ENCODE measurements at places on chromosomes 6 and 20.

DNA sequence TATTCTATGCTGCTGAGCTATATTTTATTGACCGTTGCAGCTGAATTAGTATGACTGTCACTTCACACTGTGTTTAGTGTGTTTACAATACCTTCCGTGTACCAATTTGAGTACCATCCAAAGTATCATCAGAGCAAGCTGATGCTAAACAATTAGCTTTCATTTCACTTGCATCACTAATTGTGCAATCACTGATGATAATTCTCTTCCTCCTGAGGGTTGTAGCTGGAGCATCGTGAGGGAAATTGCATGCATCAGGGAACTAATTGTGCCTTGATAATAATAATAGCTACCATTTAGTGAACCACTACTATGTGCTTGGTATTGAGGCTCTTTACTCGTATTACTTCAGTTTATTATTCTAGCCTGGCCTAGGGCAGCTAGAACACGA lies 384.8 kb upstream of the SOX4 start:
- DNase-seq, result no peak

- no peak for DNase-seq
Measured at GRCh38 chr6:57109880-57110279, 19.9 kb downstream of the ZNF451 start.

DNA sequence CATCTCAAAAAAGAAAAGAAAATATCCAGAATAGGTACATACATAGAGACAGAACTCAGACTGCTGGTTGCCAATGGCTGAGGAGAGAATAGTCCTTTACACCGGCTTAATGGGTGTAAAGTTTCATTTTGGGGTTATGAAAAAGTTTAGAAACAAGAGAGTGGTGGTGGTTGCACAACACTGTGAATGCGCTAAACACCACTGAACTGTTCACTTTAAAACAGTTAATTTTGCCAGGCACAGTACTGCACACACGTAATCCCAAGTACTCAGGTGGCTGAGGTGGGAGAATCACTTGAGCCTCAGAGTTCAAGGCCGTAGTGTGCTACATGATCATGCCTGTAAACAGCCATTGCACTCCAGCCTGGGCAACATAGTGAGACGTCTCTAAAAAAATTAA lies 7.6 kb downstream of the ILRUN start:
- DNase-seq, result no peak

GRCh38 chr20:53930651-53931504 lies 139.5 kb downstream of the BCAS1 start:
- DNase-seq, result no peak

GRCh38 chr6:81861281-81861680 lies 108.8 kb upstream of the TENT5A start:
- DNase-seq, result no peak

DNA sequence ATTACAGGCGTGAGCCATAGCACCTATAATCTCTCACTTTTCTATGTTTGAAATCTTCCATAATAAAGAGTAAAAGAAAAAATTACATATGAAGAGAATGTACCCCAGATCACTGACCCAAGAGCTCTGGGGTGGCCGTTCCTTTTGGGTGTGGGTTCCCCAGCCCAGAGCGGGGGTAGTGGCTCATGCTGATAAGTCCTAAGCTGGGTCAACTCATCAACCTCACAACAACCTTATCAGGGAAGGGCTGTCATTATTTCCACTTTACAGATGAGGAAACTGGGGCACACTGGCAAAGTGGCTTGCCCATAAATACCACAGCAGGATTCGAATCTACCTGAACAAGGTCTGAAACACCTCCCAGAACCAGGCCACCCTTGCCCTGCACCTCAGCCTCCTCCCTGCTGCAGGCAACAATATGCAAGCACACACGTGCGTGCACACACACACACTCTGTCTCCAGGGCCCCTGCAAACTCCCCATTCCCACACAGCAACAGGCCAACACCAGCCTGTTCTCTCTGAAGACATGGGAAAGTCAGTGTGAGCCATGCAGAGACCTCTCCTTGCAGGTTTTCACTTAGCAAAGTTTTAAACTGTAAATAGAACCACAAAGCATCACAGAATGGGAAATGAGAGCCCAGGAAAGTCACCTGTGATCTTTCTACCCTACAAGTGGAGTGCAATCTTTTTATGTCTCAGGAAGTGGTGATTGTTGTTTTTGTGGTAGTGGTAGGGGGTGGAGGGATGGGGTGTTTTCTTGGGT lies 27.7 kb downstream of the BFSP1 start:
- no peak for DNase-seq

GRCh38 chr20:63191400-63191799 lies 24.5 kb downstream of the YTHDF1 start:
- DNase-seq, result peak; percentile 83

- no peak for DNase-seq
Measured at GRCh38 chr6:133240511-133241085, 559 bp upstream of the EYA4 start.

- no peak for DNase-seq
Measured at GRCh38 chr20:38554986-38555385, 26.0 kb upstream of the ADIG start.

- no peak for DNase-seq
Measured at GRCh38 chr20:62896526-62896925, 29.8 kb downstream of the DIDO1 start.

GRCh38 chr6:153031335-153031955 lies 28.9 kb upstream of the MTRF1L start:
- DNase-seq, result no peak

DNA sequence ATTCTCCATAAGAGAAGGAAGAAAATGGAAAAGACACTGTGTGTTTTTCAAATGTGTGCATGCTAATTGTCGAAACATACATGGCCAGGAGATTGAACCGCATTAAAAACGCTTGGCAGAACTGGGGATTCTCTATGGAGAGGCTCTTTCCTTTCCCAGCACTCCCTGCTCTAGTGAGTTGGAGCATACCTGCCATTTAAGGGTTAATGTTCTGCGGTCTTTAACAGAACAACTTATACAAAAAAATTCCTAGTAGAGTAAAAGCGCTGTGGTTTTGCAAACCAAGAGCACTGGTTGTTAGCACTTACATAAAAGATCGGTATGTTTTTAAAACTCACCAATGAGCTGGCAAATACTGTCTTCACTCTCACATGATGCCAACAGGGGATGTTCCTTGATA lies 1.5 kb downstream of the TAGAP start:
- no peak for DNase-seq

GRCh38 chr6:142297996-142298753 lies 3.6 kb upstream of the ADGRG6 start:
- no peak for DNase-seq

- DNase-seq, result no peak
Measured at GRCh38 chr6:169966312-169967181, 215.1 kb downstream of the ERMARD start.

GRCh38 chr20:21102603-21103311 lies 3.4 kb downstream of the LINC00237 start:
- no peak for DNase-seq
